Stimulated activated CD8-positive, alpha-beta memory T cell treated with anti-CD3 and anti-CD28 coated beads, Interleukin-15, amount 100 ng/mL, for 48 hours (primary cell): ENCODE measurements at places on chromosomes 1 and 21.

GRCh38 chr1:156410740-156411139 is 41.7 kb downstream of the RHBG start:
- no peak for DNase-seq

DNA sequence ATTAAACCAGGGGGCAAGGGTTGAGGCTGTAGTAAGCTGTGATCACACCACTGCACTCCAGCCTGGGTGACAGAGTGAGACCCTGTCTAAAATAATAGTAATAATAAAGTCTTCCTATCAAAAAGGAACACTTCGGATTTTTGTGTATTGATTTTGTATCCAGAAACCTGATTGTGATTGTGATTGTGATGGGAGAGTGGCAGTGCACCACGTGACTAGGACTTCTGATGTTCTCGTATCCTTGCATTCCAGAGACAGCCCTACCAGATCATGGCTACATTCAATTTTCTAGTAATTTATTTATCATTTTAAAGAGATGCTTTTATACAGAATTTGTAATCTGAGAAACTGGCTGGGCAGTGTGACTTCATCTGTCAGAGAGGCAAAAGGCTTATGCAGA is 2.6 kb upstream of the KIF1B start:
- DNase-seq = no peak

- DNase-seq = peak; percentile 20
Observed at GRCh38 chr1:19704247-19705113, 39.8 kb downstream of the HTR6 start.

- no peak for DNase-seq
Observed at GRCh38 chr1:67853704-67854103, 20.4 kb upstream of the GNG12 start.

- no peak for DNase-seq
Observed at GRCh38 chr1:167674156-167674555, 44.1 kb downstream of the RCSD1 start.

GRCh38 chr1:174160109-174160473 is 771 bp downstream of the RABGAP1L start:
- no peak for DNase-seq

DNA sequence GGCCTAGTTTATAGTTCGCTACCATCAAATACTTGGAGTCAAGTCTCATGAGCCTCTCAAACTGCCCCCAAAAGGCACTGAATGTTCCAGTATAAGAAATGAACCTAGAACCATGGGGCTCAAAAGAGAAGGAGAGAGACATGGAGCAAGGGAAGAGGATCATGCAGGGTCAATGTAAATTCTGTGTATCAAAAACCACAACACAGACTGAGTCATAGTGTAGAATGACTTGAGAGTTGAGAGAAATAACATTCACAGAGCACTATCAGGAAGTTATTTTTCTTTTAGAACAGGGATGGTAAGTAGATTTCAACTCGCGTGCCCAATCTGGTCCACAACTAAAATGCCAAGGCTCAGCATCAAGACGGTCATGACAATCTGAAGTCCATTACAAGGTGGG is 59.8 kb downstream of the GNG12 start:
- no peak for DNase-seq

GRCh38 chr1:165795894-165796293 is 27.2 kb upstream of the TMCO1 start:
- no peak for DNase-seq
